ENCODE measurements at places on chromosomes 6 and 20. TPM values are rescaled to one million over a fixed set of nuclear protein-coding genes. Genes with fewer than 3 reads are reported as not detected.

The ZNF76 gene
- 26.8 TPM for total RNA-seq

The LRFN2 gene
- total RNA-seq, result not detected

The DXO gene
- total RNA-seq, result 19.1 TPM

The LTA gene
- total RNA-seq, result not detected

The OR12D3 gene
- total RNA-seq, result not detected

The GSTA2 gene
- total RNA-seq, result not detected

The CFAP61 gene
- total RNA-seq, result not detected

The CST5 gene
- not detected for total RNA-seq

The BMP7 gene
- total RNA-seq, result not detected

The MROH8 gene
- total RNA-seq, result 4.0 TPM

The SLC26A8 gene
- not detected for total RNA-seq

The COL9A3 gene
- not detected for total RNA-seq

The NMBR gene
- not detected for total RNA-seq

The CLPSL2 gene
- total RNA-seq, result not detected

Data from LHCN-M2 (cell line).